ENCODE measurements at places on chromosomes 2 and 18.

GRCh38 chr2:57177176-57177575, 869.4 kb upstream of the VRK2 start:
- no peak for DNase-seq

DNA sequence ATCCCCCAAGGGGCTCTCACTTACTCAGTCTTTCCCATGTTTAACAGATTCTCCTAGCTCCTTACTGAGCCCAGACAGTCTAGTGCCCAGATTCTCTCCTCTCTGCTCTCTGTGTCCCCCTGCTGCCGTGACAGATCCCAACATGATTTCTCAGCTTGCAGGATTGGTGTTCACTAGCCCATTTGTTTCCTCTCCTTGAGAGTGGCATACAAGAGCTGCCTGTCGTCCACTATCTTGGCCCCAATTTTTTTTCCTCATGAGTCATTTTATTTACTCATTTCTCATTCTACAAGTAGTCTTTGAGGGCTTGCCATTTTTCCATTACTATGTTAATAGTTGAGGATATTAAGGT, 199.9 kb upstream of the FN1 start:
- no peak for DNase-seq

GRCh38 chr18:6807515-6808257, 78.2 kb downstream of the ARHGAP28 start:
- DNase-seq, result no peak

DNA sequence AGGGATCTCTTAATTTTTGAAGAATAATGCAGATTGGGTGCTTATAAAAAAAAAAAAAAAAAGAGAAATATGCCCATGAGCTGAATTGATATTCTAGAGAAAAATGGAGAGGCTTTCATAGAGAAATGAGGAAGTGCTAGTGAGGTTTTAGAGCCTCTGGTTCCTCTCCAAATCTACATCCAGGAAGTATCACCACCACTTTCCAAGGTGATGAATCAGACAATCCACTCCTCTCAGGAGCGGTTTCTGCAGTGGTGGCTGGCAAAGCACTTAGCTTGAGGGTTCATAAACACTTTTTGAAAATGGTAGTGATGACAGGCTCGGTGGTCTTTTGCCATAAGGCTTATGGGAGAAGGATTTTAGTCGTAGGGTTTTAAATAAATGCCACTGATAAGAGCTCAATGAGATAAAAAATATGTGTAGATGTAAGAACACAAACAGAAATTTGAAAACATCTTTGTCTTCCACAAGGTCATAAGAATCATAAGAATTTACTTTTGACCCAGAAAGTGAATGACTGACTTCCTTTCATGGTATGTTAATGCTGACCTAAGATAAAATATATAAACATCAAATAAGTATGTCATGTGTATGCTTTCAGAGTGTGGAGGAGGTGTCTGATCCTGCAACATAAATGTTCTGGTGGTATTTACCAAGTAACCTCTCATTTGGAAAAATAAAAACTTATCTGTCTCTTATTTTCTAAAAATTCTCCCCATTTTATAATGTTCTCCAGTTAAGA, 42.1 kb upstream of the DSG1 start:
- DNase-seq, result no peak

DNA sequence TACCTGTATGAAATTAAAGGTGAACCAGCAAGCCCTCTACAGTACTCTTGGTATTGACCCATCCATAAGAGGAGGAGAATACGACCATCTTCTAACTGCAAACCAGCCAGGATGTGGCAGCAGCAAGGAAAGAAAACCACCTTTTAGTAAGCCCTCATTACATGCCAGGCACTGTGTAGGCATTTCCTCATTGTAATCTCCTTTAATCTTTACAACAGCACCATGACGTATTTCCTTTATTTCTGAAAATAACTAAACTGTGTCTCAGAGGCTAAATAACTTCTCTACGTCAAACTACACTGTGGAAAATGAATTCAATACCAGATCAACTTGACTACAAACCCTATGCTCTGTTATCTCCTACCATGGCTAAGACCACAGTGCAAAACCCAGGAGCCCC, 18.2 kb downstream of the WDR35 start:
- no peak for DNase-seq

All from GM13977 (cell line).